ENCODE measurements at places on chromosomes 1 and 21.

- DNase-seq, result no peak
- H3K27me3 ChIP-seq, result no peaks in the 10 kb centered on the region
- H3K4me1 ChIP-seq, result no peaks in the 10 kb centered on the region
- H3K36me3 ChIP-seq, result no peaks in the 10 kb centered on the region
- no peak overlapping the region for H3K4me3 ChIP-seq
Measured at GRCh38 chr21:44732956-44733355, 21.6 kb upstream of the TSPEAR start.

GRCh38 chr1:151570819-151571218 is 30.7 kb downstream of the TUFT1 start:
- H3K36me3 ChIP-seq, result peaks cover 30% of the 10 kb centered on the region
- H3K27me3 ChIP-seq, result no peaks in the 10 kb centered on the region
- H3K27ac ChIP-seq, result no peak overlapping the region

DNA sequence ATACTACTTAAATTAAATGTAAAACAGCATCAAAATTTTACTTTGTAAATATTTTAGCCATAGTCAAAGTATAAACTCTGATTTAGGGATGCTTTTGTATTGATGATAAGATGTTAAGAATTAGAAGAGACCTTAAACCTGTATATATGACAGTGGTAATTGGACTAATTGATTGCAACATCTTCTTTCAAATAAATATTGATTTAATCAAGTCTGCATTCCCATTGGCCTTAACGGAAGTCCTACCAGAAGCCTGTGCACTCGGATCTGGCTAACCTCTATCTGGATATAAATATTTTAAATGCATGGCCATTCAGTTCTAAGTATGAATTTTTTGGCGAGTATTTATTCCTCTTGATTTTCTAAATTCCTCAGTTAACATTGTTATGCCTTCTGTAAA is 856.1 kb downstream of the USP25 start:
- no peaks in the 10 kb centered on the region for H3K27me3 ChIP-seq
- peak overlapping the region; percentile 65 for H3K27ac ChIP-seq
- peaks cover 11% of the 10 kb centered on the region for H3K4me1 ChIP-seq
- no peaks in the 10 kb centered on the region for H3K36me3 ChIP-seq
- DNase-seq, result no peak

- no peaks in the 10 kb centered on the region for H3K36me3 ChIP-seq
- peak; percentile 67 for DNase-seq
- peaks cover 10% of the 10 kb centered on the region for H3K4me1 ChIP-seq
- peak overlapping the region; percentile 92 for H3K4me3 ChIP-seq
- no peaks in the 10 kb centered on the region for H3K27me3 ChIP-seq
Measured at GRCh38 chr1:176206006-176206960, 803 bp downstream of the COP1 start.

GRCh38 chr1:20691872-20692271 is 25.9 kb downstream of the KIF17 start:
- H3K4me3 ChIP-seq, result no peak overlapping the region
- no peak for DNase-seq
- no peaks in the 10 kb centered on the region for H3K27me3 ChIP-seq
- H3K4me1 ChIP-seq, result peaks cover 11% of the 10 kb centered on the region
- H3K36me3 ChIP-seq, result peaks cover 25% of the 10 kb centered on the region

DNA sequence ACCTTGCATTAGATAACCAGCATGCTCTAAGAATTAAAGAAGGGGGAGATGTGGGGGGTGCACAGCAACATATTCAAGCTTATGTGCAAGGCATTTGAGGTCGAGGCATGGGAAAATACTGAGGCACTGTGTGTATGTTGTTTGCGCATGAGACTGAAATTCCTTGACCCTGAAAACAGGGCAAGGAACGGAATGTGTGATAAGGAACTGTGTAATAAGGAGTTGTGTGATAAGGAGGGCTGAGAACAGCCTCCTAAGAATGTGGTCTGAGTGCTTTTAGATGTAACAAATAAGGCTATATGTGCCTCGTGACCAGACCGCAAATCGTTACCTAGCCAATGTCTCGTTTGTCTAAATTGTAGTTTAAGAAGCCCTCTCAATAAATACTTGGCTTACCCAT is 26.5 kb upstream of the ITLN1 start:
- no peaks in the 10 kb centered on the region for H3K27me3 ChIP-seq
- no peak overlapping the region for H3K27ac ChIP-seq
- H3K4me3 ChIP-seq, result no peak overlapping the region
- H3K4me1 ChIP-seq, result no peaks in the 10 kb centered on the region

DNA sequence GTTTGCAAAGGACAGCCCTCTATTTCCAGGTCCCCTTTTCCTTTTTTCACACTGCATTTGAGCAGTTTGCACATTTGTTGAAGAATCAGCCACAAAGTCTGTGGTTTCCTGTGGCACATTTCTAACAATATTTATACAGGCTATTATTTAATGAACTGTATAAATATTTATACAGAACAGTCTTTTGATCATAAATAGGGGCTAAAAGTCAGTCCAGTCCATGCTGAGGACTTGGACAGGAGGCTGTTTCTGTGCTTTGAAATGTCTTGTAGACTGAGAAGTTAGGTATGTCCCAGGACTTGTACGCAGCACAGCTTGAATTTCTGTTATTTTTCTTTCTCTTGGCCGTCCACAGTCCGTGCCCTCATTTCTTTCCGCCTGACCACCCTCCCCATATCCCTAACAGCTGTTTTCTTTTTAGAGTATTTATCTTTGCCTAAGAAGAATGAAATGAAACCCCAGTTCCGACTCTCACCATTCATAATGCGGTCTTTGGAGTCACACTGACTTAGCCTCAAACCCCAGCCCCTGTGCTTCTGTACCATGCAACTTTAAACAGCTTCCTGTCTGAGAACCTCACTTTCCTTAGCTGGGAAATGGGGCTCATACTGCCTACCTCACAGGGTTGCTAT is 19.7 kb downstream of the FGGY start:
- DNase-seq, result no peak
- no peaks in the 10 kb centered on the region for H3K36me3 ChIP-seq
- no peak overlapping the region for H3K4me3 ChIP-seq
- H3K27me3 ChIP-seq, result no peaks in the 10 kb centered on the region
- peak overlapping the region; percentile 62 for H3K27ac ChIP-seq

DNA sequence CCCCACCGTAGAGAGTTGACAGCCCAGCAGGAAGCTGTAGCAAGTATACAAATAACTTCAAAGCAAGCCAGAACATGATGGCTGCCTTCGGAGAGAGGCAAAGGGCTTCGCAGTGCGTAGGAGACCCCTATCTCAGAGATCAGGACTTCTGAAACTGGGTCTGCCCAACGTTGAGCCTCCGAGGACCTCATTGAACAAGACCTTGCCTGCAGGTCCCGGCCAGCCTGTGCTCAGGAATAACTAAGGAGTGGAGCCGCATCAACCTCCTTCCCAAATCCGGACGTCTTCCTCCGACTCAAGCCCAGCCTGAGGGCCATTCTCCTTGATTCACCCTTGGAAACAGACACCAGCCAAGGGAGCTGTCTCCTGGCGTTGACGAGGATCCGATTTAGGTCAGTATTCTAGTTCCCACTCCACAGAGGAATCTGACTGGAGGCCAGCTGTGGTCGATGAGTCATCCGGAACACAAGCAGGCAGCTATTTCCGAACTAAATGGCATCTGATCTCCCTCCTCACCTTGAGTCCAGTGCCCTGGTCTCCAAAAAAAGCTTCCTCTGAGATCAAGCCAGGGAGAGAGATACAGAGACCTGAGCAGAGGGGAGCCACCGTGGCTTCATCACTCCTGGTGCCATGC is 166.5 kb upstream of the COA6 start:
- no peaks in the 10 kb centered on the region for H3K27me3 ChIP-seq
- no peak for DNase-seq
- H3K36me3 ChIP-seq, result no peaks in the 10 kb centered on the region
- H3K4me3 ChIP-seq, result no peak overlapping the region
- no peak overlapping the region for H3K27ac ChIP-seq

DNA sequence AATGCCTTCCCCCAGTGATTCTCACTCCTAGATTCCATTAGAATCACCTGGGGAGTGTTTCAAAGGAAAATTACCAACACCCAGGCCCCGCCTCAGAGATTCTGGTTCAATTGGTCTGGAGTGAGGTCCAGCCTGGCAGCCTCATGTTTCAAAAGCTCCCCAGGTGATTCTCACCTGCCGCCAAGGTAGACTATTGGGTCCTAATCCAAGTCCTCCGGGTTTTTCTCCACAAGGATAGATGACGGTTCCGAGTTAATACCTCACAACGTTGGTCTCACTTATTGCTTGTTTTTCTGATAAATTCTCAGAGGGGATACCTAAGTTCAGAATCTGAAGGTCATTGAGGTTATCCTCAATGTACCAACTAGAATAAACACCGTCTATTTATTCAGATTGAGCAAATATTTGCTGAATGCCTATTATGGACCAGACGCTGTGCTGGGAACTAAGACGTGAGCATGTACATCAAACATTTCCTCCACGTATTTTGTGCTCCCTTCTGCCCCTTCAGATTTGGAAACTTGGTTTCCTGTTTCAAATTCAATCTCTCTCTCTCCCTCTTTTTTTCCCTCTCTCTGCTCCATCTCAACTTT is 97.5 kb downstream of the SEC16B start:
- no peak overlapping the region for H3K4me3 ChIP-seq
- H3K36me3 ChIP-seq, result no peaks in the 10 kb centered on the region
- H3K27me3 ChIP-seq, result no peaks in the 10 kb centered on the region
- no peak for DNase-seq
- no peak overlapping the region for H3K27ac ChIP-seq

- H3K4me1 ChIP-seq, result no peaks in the 10 kb centered on the region
- H3K27me3 ChIP-seq, result no peaks in the 10 kb centered on the region
- H3K36me3 ChIP-seq, result no peaks in the 10 kb centered on the region
- no peak for DNase-seq
- no peak overlapping the region for H3K4me3 ChIP-seq
Measured at GRCh38 chr1:243705585-243705984, 144.5 kb downstream of the AKT3 start.

- H3K27ac ChIP-seq, result no peak overlapping the region
- no peak overlapping the region for H3K4me3 ChIP-seq
- H3K4me1 ChIP-seq, result peaks cover 23% of the 10 kb centered on the region
- H3K36me3 ChIP-seq, result peaks cover 84% of the 10 kb centered on the region
Measured at GRCh38 chr21:42565206-42565810, 51.7 kb downstream of the SLC37A1 start.

- DNase-seq, result no peak
- no peak overlapping the region for H3K4me3 ChIP-seq
- H3K27me3 ChIP-seq, result no peaks in the 10 kb centered on the region
- no peaks in the 10 kb centered on the region for H3K36me3 ChIP-seq
- no peak overlapping the region for H3K27ac ChIP-seq
- H3K4me1 ChIP-seq, result no peaks in the 10 kb centered on the region
Measured at GRCh38 chr1:113438505-113439276, 48.4 kb downstream of the MAGI3 start.

DNA sequence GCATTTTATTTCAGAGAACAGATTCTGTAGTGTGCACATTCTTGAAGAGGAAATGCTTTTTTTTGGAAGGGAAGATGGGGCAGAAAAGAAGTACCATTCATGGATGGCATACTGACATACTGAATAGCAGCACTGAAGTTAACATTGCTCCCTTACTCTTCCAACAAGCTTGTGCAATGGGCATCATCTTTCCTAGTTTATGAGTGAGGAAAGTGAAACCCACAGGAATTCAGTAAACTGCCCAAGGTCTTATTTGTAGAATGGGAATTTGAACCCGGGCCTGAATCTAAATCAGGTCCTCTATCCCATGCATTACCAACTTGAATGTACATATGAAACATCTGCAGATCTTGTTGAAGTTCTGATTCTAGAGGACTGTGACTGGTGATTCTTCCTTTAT is 215.7 kb upstream of the FGGY start:
- no peak for DNase-seq
- H3K4me1 ChIP-seq, result peaks cover 12% of the 10 kb centered on the region
- no peaks in the 10 kb centered on the region for H3K36me3 ChIP-seq
- H3K4me3 ChIP-seq, result no peak overlapping the region
- H3K27me3 ChIP-seq, result no peaks in the 10 kb centered on the region

DNA sequence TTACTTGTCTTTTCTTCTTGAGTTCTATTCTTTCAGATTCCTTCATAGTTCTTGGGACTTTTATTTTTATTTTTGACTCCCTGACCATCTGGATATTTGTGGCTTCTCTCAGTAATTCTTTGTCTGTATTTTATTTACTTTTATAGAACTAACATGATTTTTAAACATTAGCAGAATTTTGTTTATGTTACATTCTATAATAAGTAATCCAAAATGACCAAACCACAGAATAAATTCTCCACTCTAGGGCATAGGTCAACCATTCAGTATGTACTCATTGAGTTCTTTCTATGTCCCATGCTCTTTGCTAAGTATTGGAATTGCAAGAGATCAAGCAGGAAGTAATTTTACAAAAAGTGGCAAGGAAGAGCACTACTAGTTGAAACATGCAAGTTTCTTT is 969.0 kb downstream of the TTLL7 start:
- no peaks in the 10 kb centered on the region for H3K4me1 ChIP-seq
- no peaks in the 10 kb centered on the region for H3K27me3 ChIP-seq
- H3K4me3 ChIP-seq, result no peak overlapping the region
- H3K36me3 ChIP-seq, result no peaks in the 10 kb centered on the region
